ENCODE measurements at places on chromosomes 2 and 18. TPM values are rescaled to one million over a fixed set of nuclear protein-coding genes. Genes with fewer than 3 reads are reported as not detected.
A peak's percentile ranks its signal among the peaks of the same experiment; 100 is the strongest.

The MROH2A gene
- not detected for total RNA-seq

GRCh38 chr2:120403261-120403660 is 57.3 kb downstream of the INHBB start:
- H3K4me1 ChIP-seq = peaks cover 12% of the 10 kb centered on the region
- no peaks in the 10 kb centered on the region for H3K36me3 ChIP-seq
- H3K27ac ChIP-seq = no peak overlapping the region

DNA sequence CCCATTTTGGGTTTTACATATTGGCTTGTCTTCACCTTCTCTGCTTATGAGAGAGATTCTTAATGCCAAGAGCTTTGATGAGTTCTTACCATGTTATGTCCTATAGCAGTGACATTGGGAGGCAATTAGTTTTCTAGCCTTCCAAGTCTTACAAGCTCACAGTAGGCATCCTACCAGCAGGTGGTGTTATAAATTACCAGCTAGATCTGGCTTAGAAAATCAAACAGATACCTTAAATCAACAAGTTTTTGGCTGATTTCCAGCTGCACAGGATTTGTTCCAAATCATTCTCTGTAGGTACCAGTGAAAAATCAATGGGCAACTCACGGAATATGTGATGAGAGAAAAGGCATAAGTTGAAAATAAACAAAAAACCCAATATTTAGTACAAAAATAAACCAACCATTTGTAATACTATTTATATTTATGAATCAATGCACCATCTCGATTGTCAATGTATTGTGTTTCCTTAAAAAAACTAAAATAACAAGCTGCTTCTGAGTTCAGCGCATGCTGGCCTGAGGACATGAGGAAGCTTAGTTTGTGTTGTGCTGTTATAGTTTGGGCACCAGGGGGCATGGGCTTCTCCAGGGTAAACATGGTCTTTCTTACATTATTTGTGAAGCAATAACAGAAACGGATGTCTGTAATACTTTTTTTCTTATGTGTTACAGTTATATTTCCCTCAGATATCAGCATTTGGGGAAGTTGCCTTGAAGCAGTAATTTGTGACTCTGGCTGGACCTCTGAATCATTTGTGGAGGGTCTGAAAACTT is 34.1 kb upstream of the NXPH2 start:
- no peak for DNase-seq
- no peaks in the 10 kb centered on the region for H3K36me3 ChIP-seq
- no peak overlapping the region for H3K27ac ChIP-seq
- no peak overlapping the region for H3K4me3 ChIP-seq

GRCh38 chr2:101827246-101827645 is 129.7 kb downstream of the MAP4K4 start:
- no peaks in the 10 kb centered on the region for H3K27me3 ChIP-seq
- peak; percentile 97 for DNase-seq
- peaks cover 68% of the 10 kb centered on the region for H3K4me1 ChIP-seq
- H3K36me3 ChIP-seq = peaks cover 24% of the 10 kb centered on the region
- peak overlapping the region; percentile 94 for H3K27ac ChIP-seq

The SERPINB4 gene
- not detected for total RNA-seq

The DLGAP1 gene
- total RNA-seq = 2.3 TPM

DNA sequence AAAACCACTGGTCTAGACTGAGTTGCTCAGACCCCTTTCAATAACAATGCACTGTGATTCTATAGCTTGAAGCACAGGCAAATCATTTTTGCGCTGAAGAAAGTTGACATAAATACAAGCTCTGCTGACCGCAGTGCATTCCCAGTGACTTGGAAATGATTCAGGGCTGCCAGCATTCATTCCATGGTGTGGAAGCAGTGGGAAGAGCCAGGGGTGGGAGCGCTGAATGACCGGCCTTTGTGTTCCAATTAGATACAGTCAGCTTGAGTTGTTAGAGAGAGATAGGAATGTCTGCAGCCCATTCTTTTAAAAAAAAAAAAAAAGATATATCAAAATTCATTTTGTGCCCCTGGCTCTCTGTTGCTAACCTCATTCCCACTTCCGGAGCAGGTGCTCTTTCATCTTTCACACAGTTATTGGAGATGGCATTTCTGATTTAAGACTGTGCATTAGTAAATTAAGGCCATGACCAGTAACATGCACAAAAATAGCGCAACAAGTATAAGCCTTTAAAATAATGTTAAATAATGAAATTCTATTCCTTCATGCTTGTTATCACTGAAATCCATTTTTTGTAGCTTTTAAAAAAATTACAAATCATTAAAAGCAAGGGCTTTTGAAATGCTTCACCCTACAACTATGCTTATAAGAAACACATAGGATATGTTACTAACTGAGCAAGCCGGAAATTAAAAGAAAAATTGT is 59.4 kb upstream of the CTLA4 start:
- DNase-seq = peak; percentile 99
- H3K4me1 ChIP-seq = peaks cover 66% of the 10 kb centered on the region
- peak overlapping the region; percentile 98 for H3K27ac ChIP-seq
- H3K36me3 ChIP-seq = no peaks in the 10 kb centered on the region
- H3K27me3 ChIP-seq = no peaks in the 10 kb centered on the region

GRCh38 chr18:73790587-73790986 is 357.0 kb downstream of the FBXO15 start:
- H3K27ac ChIP-seq = no peak overlapping the region
- H3K4me1 ChIP-seq = peaks cover 16% of the 10 kb centered on the region
- no peaks in the 10 kb centered on the region for H3K27me3 ChIP-seq
- H3K36me3 ChIP-seq = no peaks in the 10 kb centered on the region
- DNase-seq = no peak

- H3K27me3 ChIP-seq = no peaks in the 10 kb centered on the region
- H3K4me1 ChIP-seq = peaks cover 26% of the 10 kb centered on the region
Observed at GRCh38 chr2:200300065-200300464, 6.4 kb upstream of the SPATS2L start.

The DYSF gene
- total RNA-seq = 140 TPM

- peak overlapping the region; percentile 10 for H3K27ac ChIP-seq
- no peaks in the 10 kb centered on the region for H3K36me3 ChIP-seq
- H3K4me3 ChIP-seq = no peak overlapping the region
- H3K4me1 ChIP-seq = peaks cover 63% of the 10 kb centered on the region
- H3K27me3 ChIP-seq = no peaks in the 10 kb centered on the region
Observed at GRCh38 chr2:112623913-112624777, 21.6 kb upstream of the SLC20A1 start.

The C1QL2 gene
- total RNA-seq = 0.20 TPM

GRCh38 chr2:167506395-167506794 is 618.1 kb downstream of the XIRP2 start:
- peak; percentile 58 for DNase-seq
- H3K4me1 ChIP-seq = peaks cover 14% of the 10 kb centered on the region
- H3K4me3 ChIP-seq = no peak overlapping the region
- H3K27me3 ChIP-seq = no peaks in the 10 kb centered on the region
- no peak overlapping the region for H3K27ac ChIP-seq

DNA sequence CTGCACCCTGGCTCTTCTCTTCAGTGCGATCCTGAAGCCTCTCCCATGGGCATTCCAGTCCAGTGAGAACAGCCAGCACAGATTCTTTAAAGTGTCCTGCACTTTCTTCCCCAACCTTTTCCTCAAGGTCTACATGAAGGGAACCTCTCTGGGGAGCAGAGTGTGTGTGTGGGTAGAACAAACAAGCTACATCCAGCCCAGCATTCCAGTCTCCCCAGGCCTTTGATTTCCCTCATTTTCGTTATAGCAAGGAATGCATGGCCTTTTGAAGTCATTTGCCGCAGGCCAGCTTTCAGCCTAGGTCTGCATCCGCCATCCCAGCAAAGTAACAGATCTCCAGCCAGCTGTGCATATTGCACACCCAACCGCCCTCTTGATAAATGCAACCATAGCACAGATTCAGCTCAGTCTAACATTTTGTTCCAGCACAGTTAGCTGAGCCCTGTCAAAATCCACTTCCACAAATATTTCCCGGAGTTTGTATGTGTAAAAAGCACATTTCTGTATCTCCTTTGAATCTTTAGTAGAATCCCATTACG is 44.6 kb downstream of the CD8B2 start:
- no peak overlapping the region for H3K27ac ChIP-seq
- DNase-seq = no peak
- no peak overlapping the region for H3K4me3 ChIP-seq
- no peaks in the 10 kb centered on the region for H3K4me1 ChIP-seq

GRCh38 chr2:233434666-233435330 is 80.5 kb downstream of the DGKD start:
- H3K27me3 ChIP-seq = no peaks in the 10 kb centered on the region
- peaks cover 3% of the 10 kb centered on the region for H3K36me3 ChIP-seq
- H3K4me1 ChIP-seq = peaks cover 4% of the 10 kb centered on the region
- H3K4me3 ChIP-seq = no peak overlapping the region
- no peak overlapping the region for H3K27ac ChIP-seq
- no peak for DNase-seq

DNA sequence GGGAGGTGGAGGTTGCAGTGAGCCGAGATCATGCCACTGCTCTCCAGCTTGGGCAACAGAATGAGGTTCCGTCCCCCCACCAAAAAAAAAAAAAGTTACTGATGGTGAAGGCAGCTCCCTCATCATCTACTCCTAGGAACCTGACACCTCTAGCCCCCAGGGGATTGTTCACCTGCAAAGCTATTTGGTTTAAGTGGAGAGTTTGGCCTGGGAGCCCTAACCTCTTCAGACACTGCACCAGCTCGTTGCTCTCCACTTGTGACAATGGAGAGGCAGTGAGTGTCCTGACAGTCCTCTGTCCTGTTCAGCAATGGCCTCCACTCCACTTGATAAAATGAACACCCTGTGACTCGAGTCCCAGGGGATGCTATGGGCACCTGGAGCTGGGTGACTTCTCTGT is 43.5 kb downstream of the ATP6V1C2 start:
- DNase-seq = no peak
- no peaks in the 10 kb centered on the region for H3K4me1 ChIP-seq
- no peak overlapping the region for H3K4me3 ChIP-seq
- no peaks in the 10 kb centered on the region for H3K27me3 ChIP-seq
- H3K36me3 ChIP-seq = no peaks in the 10 kb centered on the region

DNA sequence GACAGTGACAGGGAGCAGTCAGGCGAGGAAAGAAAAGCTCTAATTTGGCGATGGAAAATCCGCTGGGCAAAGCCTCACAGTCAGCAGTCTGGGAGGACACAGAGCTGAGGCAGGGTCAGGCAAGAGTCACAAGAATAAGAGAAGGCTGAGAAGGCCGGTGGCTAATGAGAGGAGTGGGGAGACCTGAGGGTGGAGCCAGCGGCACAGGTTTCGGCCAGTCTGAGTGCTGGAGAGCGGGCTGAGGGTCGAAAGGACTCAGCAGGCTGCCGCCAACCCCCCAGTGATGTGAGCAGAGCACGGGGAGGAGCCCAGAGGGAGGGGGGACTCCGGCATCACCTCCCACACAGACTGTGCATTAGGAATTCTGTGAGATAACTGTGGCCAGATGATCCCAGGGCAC is 500.6 kb upstream of the MYT1L start:
- no peaks in the 10 kb centered on the region for H3K27me3 ChIP-seq
- H3K27ac ChIP-seq = no peak overlapping the region
- H3K36me3 ChIP-seq = no peaks in the 10 kb centered on the region

The SERPINB12 gene
- total RNA-seq = not detected

The GPR35 gene
- 0.82 TPM for total RNA-seq

DNA sequence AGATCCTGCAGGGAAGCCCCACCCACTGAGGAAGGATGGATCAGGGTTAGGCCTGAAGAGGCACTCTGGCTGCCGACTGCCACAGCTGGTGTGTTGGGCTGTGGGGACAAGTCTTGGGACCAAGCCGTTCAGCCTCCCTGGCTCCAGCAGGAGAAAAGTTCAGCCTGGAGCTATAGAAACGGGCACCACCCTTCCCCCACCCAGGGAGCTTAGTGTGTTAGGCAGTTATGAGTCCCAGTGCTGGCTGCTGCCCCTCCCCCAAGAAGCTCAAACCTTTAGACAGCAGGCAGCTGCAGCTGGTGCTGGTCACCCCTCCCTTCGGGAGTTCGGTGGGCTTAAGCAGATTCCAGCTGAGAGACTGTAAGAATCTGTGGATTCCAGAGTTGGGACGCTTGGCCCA is 447.1 kb upstream of the HS6ST1 start:
- no peak for DNase-seq
- H3K4me1 ChIP-seq = no peaks in the 10 kb centered on the region
- no peak overlapping the region for H3K27ac ChIP-seq
- no peaks in the 10 kb centered on the region for H3K36me3 ChIP-seq
- H3K4me3 ChIP-seq = no peak overlapping the region

GRCh38 chr2:170369894-170370293 is 191.9 kb downstream of the MYO3B start:
- no peak overlapping the region for H3K4me3 ChIP-seq
- H3K36me3 ChIP-seq = no peaks in the 10 kb centered on the region
- H3K27ac ChIP-seq = no peak overlapping the region
- H3K27me3 ChIP-seq = peaks cover 37% of the 10 kb centered on the region

GRCh38 chr18:55996717-55997116 is 408.7 kb upstream of the TCF4 start:
- H3K27ac ChIP-seq = no peak overlapping the region
- no peaks in the 10 kb centered on the region for H3K27me3 ChIP-seq
- H3K4me1 ChIP-seq = peaks cover 11% of the 10 kb centered on the region
- H3K4me3 ChIP-seq = no peak overlapping the region
- DNase-seq = no peak

DNA sequence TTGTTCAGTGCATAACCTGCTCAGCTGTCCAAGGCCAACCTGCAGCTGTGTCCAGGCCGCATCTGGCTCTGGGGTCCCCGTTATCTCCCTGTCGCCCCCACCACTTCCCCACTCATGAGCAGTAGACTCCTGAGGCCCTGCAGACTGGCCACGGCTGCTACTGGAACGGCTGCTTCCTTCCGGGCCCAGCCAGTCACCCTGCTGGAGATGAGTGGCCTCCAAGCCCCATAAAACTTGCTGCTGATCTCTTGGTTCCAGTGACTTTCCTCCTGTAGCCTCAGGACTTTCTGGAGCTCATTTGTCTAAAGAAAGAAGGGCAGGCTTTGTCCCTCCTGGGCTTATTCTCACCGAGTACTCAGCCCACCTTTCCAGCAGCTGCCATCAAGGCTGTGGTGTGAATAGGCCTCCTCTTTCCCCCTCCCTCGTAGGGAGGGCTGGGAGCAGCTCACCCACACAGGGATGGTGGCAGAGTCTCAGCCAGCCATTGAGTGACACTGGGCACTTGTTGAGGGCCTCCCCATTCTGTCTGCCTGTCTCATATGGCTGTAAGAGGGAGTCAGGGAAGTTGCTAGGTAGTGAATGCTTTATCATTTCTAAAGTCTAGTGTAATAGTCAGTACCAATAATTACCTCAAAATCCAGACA is 257.3 kb downstream of the MYCN start:
- no peaks in the 10 kb centered on the region for H3K27me3 ChIP-seq
- H3K27ac ChIP-seq = no peak overlapping the region
- H3K4me1 ChIP-seq = no peaks in the 10 kb centered on the region
- H3K36me3 ChIP-seq = no peaks in the 10 kb centered on the region
